ENCODE measurements at places on chromosomes 2 and 18. TPM values are rescaled to one million over a fixed set of nuclear protein-coding genes. Genes with fewer than 3 reads are reported as not detected.

Gene KLHL14
- not detected for total RNA-seq

Gene TMEM237
- total RNA-seq, result 49.4 TPM

Gene L3MBTL4
- total RNA-seq, result 2.9 TPM

Gene NXPH2
- total RNA-seq, result not detected

Gene MBOAT2
- 7.3 TPM for total RNA-seq

Gene IL1R2
- total RNA-seq, result not detected

Gene DPP4
- total RNA-seq, result 20.2 TPM

Gene STK36
- total RNA-seq, result 8.3 TPM

Gene CHN1
- 17.4 TPM for total RNA-seq

Gene FBXO48
- 0.84 TPM for total RNA-seq

Gene DAW1
- total RNA-seq, result 0.25 TPM
